Fibroblast of mammary gland (primary cell): ENCODE measurements at places on chromosomes 3 and 15.
A peak's percentile ranks its signal among the peaks of the same experiment; 100 is the strongest.

DNA sequence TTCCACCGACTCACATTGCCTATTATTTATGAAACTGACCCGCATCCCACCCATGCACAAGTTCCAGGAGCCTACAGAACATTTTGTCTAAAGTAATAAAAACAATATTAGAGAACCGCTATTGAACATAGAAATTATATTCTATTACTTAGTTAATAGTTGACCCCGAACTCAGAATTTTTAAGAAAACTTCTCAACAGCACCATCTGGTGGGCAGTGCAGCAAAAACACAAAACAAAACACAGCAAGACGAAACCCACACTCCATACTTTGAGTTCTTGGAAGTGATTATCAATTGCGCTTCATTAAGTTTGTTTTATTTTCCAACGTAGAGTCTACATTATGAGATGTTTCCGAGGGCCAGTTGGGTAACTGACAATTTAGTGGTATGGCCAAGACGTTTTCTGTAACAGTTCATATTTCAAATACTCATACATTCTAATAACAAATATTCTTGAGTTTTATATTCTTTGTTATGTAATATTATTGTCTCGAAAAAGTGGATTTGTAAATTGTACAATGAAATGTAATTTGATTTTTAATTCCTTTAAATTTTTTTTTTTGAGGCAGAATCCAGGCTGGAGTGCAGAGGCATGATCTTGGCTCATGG lies 24.0 kb upstream of the C3orf70 start:
- peak; percentile 45 for DNase-seq

GRCh38 chr15:73054417-73054953 lies 2.2 kb downstream of the NEO1 start:
- DNase-seq: no peak

DNA sequence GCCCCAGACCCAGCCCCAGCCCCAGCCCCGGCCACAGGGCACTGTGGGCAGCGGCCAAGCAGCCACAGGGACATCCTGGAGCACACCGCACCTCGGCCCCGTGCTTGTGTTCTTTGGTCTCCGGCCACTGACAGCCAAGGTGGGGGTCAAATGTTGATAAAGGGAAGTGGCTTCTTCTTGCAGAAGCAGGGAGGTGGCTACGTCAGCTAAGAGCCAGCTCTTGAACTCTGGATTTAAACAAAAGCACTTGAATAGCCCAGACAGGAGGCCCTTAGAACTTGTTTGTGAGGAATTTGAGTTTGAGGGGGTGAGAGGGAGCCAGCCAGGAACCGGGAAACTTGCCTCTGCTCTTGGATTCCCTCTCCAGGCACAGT lies 135.8 kb upstream of the ABHD17C start:
- no peak for DNase-seq

- DNase-seq: no peak
Observed at GRCh38 chr3:134251731-134252391, 1.2 kb upstream of the RYK start.

DNA sequence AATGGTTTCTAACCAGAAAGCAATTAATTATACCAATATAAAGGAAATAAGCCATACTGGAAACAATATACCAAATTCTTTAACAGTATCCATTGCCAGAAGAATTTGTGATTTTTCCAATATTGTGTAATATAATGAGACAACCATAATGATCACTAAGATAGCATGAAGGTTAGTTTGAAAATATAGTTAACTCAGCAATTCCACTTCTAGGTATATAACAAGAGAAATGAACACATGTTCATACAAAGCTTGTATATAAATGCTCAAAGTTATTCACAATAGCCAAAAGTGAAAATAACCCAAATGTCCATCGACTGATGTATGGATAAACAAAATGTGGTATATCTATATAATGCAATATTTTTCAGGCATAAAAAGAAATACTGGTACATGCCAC lies 369.1 kb downstream of the TBC1D5 start:
- DNase-seq: no peak

- DNase-seq: no peak
Observed at GRCh38 chr3:53232641-53233377, 23.0 kb downstream of the TKT start.

GRCh38 chr3:193641440-193641775 lies 48.4 kb downstream of the OPA1 start:
- peak; percentile 5 for DNase-seq

DNA sequence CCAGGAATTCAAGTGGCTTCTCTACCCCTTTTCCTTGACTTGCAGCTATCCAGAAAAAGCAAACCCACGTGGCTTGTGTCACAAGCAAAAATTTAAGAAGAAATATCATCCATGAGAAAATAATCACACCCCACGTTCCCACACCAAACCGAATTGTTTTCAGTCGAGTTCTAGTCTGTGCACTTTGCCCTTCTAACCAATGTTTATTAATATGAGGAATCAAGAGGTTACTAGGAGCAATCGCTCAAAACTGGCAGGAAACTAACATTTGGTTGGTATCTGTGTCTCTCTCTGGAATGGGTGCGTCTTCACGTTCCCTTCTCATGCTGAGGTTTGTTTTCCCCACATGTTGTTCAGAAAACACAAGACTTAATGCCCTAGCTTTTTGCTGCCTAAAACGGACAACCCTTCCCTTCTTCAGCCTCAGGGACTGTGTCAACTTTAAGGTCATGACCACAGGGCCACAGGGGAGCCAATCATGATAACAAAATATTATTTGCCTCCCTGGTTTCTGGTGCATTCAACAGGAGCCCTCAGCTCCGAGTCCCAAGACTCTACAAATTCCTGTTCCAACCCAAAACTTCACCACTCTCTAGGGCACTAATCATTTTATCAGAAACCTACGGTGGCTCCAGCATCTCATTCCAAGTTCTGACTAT lies 41.4 kb upstream of the LMCD1 start:
- DNase-seq: no peak

DNA sequence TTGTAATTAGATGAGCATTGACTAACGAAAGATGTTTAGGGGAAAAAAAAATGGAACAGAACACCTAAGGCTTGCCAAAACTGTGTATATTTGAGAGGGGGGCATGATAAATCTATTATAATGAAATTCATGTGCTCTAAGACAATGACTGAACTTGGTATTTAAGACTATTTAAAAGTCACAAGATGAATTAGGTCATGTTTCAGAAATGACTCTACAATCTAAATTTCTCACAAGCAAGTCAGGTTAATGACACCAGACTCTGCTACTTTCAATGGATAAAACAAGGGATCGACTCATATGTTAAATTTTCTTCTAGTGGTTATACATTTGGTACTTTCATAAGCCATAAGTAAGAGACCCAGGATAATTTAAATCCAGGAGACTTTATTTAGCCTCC lies 78.4 kb downstream of the DUT start:
- DNase-seq: no peak

GRCh38 chr3:72442759-72443158 lies 405.5 kb downstream of the SHQ1 start:
- DNase-seq: no peak

DNA sequence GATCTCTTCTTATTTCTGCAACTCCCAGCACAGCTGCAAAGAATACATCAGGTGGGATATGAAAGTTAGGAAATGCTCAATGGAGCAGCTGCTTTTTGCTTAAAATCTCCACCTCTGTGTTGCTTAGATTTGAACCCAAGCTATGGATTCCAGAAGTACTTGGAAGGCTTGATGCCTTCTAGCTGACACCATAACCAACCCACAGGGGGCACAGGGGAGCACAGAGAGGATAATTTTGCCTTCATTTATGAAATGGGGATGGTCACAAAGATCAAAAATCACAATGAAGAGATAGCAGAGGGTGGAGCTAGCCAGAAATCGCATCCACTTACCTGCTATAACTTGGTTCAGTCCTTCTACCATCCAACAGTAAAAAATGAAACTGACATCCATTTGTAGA lies 75.7 kb downstream of the DUT start:
- DNase-seq: no peak

GRCh38 chr3:196842567-196843434 lies 24.9 kb upstream of the SENP5 start:
- DNase-seq: no peak

DNA sequence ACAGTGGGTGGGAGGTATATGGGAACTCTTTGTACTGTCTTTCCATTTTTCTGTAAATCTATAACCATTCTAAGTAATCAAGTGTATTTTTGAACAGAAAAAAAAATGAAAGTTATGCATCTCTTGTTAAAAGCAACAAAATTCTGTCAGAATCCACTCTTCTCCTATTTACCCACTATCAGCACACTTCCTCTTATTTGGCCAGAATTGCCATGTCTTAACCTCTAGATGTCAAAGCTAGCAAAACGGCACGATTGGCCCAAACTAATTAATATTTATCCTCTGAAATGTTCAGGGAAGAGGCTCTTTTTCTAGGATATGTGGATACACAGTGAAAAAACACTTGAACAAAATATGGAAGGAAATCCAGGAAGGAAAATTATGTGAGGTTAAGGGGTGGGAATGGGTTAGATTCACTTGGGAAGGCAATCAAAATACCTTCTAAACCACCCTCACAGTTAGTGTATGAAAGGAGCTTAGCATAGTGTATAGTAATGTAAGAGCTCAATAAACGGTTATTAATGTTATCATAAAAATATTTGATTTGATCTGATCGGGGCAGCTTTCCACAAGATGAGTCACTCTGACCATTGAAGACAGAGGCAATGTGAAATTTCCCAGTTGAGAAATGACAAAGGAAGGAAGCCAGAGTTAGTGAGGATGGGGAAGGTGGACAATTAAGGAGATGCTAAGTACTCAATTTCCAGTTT lies 20.1 kb upstream of the TGFBR2 start:
- peak; percentile 36 for DNase-seq

DNA sequence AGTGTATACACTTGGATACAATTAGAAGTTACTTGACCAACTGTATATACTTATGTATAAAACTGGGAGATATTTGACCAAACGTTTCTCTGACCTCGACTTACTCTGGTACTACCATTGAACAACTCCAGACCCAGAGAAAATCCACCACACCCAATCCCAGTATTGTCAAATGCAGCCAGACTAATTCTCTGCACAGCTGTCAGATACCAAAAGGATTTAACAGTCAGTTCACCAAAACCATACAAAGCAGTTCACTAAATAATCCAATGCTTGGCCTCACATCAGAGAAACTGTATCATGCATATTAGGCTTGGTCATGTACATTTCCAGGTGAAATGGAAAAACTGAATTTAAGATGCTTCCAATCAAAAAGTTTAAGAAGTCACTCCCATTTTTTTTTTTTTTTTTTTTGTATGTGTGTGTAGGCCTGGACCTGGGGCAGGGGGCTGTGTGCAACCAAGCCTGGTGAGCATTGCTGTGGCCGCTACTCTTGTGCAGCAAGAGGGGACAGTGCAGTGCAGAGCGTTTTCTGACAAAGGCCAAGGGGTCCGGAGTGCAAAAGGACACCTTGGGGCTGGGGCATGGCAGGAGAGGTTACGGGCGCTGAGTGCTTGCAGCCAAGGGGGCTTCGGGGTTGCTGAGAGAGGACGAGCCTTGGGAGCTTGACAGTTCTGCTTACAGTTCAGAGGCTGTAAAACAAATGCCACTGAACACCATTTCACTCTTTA lies 1.4 kb downstream of the TOMM70 start:
- DNase-seq: no peak

GRCh38 chr15:52483707-52484106 lies 45.0 kb downstream of the MYO5A start:
- DNase-seq: peak; percentile 77

DNA sequence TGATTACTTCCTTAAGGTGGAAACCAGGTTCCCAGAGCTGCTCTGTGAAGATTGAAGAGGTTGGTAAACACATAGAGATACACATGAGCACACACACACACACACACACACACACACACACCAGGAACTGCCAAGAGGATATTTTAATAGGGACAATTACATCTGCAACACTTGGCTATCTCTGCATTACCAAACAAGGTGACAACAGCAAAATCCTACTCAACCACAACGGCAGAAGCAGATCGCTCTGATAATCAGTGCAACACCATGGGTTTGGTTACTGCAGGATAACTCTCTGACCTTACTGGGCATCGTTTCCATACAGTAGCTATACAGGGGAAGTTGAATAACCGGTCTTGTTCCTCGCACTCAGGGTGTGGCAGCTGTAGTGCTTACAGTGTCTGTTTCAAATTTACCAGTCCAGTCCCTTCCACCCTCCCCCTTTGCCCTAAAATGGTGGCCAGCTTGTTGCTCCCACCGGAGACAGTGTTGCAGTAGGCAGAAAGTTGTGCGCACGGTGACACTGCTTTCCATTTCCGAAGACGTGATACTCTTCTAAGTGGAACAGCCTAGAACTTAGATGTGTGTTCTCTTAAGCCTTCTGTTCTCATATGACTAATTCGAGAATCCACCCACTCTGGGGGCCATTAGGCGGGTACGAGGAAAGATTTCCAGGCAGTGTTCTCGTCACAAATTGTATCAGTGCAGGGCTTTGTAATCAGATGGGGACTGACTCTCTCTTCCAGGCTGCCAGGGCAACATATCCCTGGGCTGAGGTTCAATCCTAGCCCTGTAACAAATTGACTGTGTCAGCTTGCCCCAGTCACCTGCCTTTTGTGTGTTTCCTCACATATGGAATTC lies 176.2 kb downstream of the P3H2 start:
- no peak for DNase-seq

DNA sequence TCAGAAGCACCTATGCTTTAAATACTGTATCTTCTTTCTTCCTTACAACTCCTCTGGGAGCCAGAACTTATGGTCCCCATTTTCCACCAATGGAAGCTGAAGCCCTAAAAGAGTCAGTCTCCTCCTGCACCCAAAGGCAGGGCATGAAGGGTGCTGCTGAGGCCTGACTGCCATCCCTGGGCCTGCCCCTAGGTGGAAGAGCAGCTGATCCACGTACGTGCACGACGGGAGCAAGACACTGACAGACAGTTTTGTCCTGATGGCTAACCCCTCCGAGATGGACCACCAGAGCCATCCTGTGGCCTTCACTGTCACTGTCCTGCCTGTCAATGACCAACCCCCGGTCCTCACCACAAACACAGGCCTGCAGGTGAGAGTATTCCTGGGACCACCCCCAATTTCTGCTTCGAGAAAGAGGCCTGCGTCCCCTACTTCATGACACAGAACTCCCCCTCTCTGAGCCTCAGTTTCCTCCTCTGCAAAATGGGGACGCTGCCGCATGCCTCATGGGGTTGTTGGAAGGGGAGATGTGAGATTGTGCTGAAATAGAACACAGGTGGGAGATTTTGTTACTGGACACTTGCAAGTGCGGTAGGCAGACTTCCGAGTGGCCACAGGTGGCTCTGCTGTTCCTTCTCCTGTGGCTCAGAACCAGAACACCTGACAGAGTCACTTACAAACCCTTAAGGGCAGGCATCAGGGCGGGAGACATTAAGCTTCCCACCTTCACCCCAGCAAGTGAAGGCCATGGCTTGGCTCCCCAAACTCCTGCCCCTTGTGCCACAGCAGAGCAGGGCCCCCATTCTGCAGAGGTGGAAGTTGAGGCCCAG lies 175.4 kb downstream of the TBC1D2B start:
- DNase-seq: no peak

DNA sequence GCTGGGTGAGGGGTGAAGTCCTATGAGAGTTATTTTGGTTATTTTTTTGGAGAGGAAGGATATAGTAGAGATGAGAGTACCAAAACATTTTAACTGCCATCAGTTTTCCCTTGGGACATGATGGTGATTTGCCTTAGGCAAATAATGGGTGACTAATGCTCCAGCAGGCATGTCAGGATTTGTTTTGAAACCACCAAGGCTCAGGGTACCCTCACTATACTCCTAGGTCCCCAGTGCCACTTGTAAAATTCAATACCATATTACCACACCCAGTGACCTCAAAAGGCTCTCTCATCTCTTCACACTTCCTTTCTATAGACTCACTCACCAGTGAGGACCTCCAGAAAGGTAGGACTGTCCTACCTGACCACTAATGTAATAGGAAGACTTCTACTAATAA lies 83.6 kb downstream of the WDR72 start:
- no peak for DNase-seq

- DNase-seq: no peak
Observed at GRCh38 chr3:127329631-127330285, 41.9 kb upstream of the PRR20G start.
